ENCODE measurements at places on chromosomes 5 and 9. TPM values are rescaled to one million over a fixed set of nuclear protein-coding genes. Genes with fewer than 3 reads are reported as not detected.

The SLC23A1 gene
- total RNA-seq = 0.36 TPM

The PCA3 gene
- not detected for total RNA-seq

The NUTM2F gene
- total RNA-seq = not detected

The SLC28A3 gene
- total RNA-seq = 0.07 TPM

The C9orf153 gene
- total RNA-seq = 0.43 TPM

DNA sequence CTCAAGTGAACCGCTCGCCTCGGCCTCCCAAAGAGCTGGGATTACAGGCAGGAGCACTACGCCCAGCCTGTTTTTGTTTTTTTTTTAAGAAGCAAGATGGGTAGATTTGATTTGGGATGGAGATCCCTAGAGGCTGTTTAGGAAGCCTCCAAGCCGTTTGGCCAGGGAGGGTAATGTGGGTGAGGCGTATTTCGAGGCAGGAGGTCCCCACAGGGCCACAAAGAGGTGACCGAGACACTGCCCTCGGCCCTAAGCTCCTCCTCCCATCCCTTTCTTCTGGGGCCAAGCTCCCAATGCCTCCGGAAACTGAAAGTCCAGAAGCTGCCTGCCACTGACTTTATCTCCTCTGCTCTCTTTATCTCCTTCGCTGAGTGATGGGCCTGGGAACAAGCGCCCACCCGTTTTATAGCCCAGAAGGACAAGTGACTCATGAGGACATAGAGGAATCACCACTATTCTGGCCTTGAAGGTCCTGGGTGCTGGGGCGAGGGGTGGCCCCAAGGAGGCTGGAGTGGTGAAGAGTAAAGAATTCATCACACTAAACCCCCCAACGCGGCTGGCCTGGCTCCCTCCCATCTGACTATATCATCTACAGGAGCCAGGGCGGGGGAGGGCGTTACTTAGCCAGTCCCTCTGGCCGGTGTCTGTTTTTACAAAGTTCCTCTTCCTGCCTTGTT lies 2.0 kb upstream of the RALGDS start:
- DNase-seq = no peak

- DNase-seq = no peak
These were observed 34.1 kb upstream of the TRMT10B start for GRCh38 chr9:37719526-37719925.

DNA sequence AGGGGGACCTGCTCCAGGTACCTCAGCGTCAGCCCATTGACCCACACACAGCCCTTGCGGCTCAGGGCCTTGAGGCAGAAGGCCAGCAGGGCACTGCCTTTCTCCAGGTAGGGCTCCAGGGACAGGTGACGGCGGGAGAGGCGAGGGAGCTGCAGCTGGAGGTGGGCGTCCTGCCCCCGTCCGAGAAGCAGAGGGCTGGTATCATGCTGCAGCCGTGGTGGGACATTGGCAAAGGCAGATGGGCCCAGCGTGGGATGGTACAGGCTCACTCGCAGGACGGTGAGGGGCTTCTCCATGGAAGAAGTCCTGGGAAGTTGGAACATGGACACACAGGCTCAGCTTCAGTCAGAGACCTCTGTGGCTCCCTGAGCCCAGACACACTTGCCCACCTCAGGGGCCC lies 2.5 kb upstream of the DCANP1 start:
- no peak for DNase-seq

DNA sequence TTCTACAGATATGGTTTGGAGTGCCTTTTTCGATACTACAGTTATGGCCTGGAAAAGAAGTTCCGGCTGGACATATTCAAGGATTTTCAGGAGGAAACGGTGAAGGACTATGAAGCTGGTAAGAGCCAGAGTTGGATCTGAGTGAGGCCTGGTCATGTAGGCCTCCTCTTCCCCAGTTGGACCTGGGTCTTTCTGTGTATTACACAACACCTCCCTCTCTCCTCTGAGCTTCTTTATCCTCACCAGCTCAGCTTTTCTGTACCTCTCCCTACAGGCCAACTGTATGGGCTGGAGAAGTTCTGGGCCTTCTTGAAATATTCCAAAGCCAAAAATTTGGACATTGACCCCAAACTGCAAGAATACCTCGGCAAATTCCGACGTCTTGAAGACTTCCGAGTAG lies 39.2 kb downstream of the FAXDC2 start:
- DNase-seq = no peak

DNA sequence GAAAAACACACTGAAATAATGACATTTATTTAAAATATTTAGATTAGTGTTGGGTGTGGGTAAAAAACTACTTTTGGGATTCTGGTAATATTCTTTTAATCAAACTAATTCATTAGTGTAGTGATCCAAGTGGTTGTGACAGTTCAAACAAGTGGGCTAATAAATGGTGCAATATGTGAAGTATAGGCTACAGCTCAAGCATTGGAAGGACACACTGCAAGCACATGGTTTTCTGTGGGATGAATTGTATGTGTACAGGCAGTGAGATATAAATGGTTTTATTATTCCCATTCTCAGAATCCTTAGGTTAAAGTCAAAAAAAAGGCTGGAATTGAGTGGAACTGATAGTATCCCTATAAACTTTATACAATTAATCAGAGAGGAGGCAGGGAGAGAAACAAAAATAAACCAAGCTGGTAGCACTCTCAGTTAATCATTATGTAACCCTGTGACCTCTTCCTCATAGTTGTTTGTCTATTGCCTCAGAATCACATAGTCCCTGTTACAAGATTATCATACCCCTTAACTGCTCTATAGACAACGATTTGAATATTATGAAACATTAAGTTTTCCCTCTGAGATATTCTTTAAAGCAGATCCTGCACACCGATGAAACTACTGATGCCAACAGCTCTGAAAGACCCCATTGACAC lies 1755.4 kb upstream of the ACO1 start:
- no peak for DNase-seq

- DNase-seq = no peak
These were observed 27.6 kb downstream of the SLC25A51 start for GRCh38 chr9:37876376-37876775.

DNA sequence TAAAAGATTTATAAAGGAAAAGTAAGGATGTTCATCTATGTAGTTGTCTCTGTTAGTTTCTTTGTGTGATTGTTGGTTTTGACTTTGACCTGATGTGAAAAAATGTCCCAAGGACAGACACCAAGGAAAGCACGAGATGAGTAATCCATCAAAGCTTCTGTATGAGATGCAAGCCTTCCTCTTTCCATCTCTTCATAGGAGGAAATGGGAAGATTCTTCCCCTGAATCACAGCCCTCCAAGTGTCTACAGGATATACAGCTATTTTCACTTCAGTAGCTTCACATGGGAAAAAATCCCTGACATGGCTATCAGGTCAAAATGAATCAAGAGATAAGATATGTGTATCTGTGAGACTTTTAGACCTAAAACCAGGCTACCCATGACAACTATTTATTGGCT lies 29.0 kb upstream of the CEMIP2 start:
- DNase-seq = no peak

All from natural killer cell treated with Interleukin-12 subunit alpha and Interleukin-12 subunit beta and Interleukin-15 and Interleukin-18, amount 100 ng/mL, for 72 hours (primary cell).